Stimulated activated CD4-positive, alpha-beta T cell treated with anti-CD3 and anti-CD28 coated beads, Interleukin-1b, Interleukin-23, amount 100 ng/mL, for 24 hours (primary cell): ENCODE measurements at places on chromosomes 2 and 18.

DNA sequence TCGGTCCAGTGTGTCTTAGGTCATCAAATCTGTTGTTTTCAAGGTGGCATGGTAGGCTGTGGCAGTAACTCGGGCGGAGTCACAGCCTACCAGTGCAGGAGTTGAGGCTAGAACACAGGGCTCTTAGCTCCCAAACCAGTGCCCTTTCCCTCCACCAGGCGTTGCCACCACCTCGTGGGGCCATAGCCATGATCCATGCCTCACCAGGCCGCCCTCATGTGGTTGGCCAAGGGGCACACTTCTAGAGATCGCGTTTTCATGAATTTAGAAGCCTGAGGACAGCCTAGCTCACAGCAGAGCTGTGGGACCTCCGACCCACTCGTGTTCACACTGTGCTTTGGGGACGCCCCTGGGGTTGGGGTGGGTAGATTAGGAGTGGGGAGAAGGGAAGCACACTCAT is 10.6 kb downstream of the SEC11C start:
- DNase-seq: no peak

GRCh38 chr2:147774805-147775204 is 70.0 kb upstream of the ACVR2A start:
- no peak for DNase-seq

GRCh38 chr2:25056098-25056821 is 14.4 kb downstream of the EFR3B start:
- DNase-seq: no peak

DNA sequence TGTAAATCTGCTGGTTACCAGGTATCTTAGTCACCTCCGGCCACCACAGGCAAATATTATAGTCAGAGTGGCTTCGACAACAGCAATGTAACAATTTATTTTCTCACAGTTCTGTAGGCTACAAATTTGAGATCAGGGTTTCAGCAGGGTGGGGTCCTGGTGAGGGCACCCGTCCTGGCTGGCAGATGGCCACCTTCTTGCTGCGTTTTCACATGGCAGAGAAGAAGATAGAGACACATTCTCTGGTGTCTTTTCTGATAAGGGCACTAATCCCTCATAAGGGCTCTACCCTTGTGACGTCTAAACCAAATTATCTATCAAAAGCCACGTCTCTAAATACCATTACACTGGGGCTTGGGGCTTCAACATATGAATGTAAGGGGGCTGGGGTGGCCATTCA is 843.2 kb upstream of the FANCL start:
- no peak for DNase-seq

DNA sequence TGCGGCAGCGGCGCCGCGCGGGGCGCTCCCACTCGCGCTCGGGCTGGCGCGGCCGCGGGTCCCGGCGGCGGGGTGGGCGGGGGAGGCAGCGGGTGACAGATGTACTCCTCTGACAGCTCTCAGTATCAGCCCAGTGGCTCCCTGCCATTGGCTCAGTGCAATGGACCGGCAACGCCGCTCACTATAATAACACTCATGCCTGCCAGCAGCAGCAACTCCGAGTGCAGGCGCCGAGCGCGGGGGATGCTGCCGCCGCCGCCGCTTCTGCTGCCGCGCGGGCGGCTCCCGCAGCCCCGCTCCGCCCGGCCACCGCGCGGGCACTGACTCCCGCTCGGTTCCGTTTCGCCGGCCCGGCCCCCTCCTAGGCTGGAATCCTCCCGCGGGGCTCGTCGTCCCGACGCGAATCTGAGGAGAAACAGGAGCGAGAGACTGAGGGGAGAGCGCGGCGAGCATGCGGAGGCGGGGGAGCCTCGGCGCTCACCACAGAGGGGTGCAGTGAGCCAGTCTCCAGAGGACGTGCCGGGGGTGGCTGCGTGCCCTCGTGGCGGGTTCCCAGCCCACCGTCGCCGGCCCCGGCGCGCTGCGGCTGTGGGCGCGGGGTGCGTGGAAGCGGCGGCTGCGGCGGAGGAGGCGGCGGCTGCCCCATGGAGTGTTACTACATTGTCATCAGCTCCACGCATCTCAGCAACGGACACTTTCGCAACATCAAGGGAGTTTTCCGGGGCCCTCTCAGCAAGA is at the start of gene ZNF804A:
Gene ZNF804A (plus strand): TSS at position 214 of the 738 bp plus-strand sequence. CDS start 431 bp downstream, at position 645.
- no peak for DNase-seq

- no peak for DNase-seq
Observed at GRCh38 chr18:58004317-58004716, 39.7 kb upstream of the NEDD4L start.

GRCh38 chr2:1936427-1936980 is 192.2 kb upstream of the PXDN start:
- DNase-seq: no peak

- DNase-seq: no peak
Observed at GRCh38 chr2:28620801-28621171, 124.9 kb downstream of the PLB1 start.

DNA sequence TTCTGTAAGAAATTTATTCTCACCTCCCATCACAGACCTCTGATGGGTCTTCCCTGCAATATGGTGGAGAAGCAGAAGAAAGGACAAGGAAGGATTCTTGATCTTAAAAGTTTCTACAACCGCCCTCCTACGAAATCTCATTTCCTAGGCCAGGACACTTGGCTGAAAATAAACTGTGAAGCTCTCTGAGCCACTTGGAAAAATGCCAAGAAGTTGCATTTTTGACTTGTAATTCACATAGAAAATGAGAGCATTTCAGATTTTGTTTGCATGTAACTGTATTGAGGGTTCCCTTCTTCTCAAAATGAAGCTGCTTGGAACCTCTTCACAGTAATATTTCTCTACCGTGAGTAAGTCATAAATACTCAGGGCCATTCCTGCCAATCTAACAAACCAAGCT is 458.3 kb upstream of the SLC14A2 start:
- no peak for DNase-seq

DNA sequence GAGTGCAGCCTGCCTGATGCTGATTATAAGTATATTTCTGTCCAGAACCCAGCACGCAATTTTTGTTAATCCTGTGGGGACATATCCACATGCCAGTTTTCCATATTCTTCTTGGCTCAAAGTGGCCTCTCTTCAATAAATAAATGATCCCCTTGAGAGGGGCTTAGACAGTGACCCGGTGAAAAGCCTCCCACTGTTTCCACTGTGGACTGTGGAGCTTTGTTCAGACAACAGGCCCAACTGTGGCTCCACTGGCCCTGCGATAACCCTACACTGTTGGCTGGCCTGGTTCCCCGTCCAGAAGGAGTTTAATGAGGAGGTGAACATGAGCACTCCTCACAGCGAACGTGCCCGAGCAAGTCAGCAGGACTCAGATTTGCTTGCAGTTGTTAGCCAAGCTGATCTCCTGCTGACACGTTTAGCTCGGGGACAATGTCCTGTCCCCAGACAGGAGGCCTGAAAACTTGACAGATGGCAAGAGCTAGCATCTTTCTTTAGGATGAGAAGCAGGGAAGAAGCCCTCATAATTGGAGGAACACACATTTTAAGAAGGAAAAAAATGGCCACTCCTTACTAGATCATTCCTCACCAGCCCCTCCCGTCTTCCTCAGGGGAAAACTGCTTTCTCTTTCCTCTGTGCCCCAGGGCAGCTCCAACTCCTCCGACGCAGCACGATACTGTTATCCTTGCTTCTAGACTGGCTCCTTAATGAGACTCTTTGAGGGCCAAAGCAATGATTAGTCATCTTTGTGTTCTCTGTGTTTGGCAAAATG is 20.0 kb upstream of the MTCL1 start:
- DNase-seq: no peak

GRCh38 chr2:227267410-227268115 is 57.5 kb upstream of the MFF start:
- DNase-seq: no peak
